ENCODE measurements at places on chromosomes 16 and 17.

GRCh38 chr16:57529391-57530103 lies 6.8 kb downstream of the CCDC102A start:
- DNase-seq = no peak

DNA sequence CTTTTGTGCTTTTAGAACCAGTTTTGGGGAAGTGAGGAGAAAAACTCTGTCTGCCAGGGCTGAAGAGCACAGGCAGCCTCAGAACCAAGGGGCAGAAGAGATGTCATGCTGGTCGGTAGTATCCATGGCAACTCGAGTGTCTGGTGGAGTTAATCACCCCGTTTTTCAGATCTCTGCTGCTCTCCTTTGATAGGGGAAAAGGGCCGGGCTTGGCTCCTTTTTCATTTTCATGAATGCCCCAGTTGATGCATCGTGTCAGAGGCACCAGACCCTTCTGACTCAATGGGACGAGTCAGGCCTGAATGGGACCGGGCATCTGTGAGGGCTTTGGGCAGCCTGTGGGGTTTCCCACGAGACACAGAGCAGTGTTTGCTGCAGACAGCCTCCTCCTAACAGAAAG lies 304.6 kb downstream of the ABCC12 start:
- no peak for DNase-seq

DNA sequence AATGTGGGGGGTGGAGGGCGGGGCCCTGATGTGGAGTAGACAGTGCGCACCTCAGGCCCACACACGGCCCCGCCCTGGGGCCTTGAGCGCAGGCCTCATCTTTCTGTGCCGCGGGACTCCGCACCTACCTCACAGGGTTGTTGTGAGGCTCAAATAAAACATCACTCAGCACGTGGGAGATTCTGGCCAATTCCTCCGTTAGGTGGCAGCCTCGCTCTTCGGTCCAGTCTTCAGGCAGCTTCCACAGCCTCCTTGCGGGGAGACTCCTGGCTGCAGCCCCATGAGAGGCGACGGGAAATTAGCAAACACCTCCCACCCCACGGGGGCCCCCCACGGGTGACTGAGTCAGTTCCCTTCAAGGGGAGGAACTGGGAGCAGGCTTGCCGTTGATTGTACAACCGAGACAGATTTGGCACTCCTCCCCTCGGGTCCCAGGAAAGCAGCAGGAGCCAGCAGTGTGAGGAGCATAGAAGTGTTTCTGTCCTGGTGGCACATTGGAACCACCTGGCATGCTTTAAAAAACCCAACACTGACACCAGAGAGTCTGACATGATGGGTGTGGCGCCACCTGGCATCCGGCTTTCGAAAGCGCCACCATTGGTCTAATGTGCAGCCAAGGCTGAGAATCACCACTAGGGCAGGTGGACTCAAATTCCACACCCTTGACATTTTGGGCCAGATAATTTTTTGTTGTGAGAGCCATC lies 7.6 kb downstream of the MRM1 start:
- DNase-seq = peak; percentile 61

GRCh38 chr17:58381124-58382035 lies 29.4 kb upstream of the SUPT4H1 start:
- no peak for DNase-seq

- no peak for DNase-seq
These were observed 5.4 kb downstream of the GAS7 start for GRCh38 chr17:10192972-10193371.

- no peak for DNase-seq
These were observed 232.0 kb downstream of the ENGASE start for GRCh38 chr17:79306424-79307318.

DNA sequence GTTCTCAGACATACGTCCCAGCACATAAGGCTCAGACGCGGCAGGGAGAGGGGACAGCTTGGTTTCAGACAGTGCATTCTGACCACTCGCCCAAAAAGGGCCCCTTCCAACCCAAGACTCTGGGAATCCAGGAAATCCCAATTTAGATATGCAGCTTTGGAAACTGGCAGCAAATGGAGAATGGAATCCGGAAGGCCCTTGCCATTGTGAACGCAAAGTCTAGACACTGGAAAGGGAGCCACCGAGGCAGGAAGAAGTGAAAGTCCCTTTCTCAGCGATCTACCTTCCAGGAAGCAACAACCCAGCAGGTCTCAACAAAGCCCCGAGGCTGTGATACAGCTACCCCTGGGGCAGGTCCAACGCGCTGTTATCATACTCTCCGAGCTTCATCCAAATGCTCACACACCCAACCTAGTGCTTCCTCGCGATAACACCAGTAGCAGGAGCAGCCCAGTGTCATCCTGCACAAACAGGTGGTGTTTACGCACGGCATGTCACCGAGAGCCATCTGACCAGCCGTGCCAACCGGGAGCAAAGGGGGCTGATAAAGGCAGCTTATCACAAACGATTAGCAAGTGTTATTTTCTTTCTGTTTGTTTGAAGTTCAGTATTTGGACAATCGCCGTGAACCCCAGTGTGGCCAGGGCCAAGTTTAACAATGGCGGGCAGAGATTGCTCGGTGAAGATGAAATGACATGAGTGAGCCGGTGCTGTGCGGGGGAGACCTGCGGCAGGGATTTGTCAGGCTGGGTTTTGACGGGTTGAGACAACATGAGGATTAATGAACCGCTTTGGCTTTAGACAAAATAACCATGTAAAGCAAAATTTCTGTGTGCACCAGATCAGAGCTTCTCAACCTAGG lies 240.6 kb downstream of the FOXL1 start:
- no peak for DNase-seq

DNA sequence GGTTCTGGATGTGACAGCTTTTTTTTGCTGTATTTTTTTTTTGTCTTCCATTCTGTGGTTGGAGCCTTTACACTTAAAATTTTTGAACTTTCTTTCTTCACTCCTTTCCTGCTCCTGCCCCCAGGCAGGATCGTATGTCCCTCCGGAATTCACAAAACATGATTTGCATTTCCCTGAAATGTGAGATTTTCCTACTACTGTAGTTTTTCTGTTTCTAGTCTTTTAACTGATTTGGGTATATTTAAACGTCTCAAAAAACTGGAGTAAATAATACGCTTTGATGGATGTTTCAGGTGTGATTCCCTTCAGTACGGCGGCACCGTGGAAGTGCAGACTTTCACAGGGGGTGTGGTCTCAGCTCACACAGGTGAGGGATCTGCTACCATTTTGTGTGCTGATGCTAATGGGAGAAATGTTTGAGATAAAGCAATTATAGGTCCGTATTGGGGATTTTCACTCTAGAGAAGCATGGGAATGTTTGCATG lies 686 bp downstream of the SRCAP start:
- no peak for DNase-seq

DNA sequence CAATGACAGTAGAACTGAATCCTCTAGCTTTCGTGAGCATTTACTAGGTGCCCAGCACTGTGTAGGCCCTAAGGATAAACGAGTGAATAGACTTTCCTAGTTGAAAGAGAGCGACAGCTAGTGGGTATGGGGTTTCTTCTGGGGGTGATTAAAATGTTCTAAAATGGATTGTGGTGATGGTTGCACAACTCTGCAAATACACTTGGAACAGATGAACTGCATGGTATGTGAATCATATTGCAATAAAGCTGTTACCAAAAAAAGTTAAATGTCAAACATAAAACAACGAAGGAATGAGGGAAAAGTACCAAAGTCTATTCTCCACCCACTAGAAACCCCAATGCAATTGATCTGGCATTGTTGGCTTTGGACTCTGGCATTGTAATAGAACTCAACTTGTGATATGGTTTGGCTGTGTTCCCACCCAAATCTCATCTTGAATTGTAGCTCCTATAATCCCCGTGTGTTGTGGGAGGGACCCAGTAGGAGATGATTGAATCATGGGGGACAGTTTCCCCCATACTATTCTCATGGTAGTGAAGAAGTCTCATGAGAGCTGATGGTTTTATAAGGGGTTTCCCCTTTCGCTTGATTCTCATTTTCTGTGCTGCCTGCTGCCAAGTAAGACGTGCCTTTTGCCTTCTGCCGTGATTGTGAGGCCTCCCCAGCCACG lies 70.5 kb downstream of the MARF1 start:
- peak; percentile 41 for DNase-seq

GRCh38 chr17:68777243-68777855 lies 176.2 kb upstream of the FAM20A start:
- DNase-seq = peak; percentile 68

DNA sequence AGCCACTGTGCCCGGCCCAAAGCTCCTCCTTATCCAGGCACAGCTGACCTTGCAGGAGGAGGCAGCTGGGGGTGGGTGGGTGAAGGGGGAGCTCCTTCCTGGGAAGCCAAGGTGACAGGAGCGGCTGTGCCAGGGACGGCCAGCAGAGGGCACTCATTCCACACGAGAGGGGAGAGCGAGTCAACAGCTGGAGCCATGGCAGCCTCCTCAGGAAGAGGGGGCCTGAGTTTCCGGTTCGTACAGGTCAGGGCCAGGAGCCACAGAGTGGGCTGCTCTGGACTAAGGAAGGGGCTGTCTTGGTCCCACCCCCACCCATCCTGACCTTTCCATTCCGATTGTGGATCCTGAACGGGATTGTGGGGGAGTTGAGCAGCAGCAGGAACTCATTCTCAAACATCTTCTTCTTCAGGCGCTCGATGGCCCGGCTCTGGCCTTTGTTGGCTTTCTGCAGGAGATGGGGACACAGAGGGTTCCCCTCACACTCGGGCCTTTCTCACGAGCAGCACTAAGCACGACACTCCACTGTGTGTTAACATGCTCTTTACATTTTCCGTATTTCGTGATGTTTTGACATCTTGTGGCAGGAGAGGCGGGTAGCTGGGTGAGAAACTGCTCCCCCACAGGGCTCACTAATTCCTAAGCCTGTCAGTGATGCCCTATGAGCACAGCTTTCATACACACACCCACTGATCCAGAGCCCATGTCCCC lies 61.6 kb downstream of the TIMM22 start:
- DNase-seq = peak; percentile 81

DNA sequence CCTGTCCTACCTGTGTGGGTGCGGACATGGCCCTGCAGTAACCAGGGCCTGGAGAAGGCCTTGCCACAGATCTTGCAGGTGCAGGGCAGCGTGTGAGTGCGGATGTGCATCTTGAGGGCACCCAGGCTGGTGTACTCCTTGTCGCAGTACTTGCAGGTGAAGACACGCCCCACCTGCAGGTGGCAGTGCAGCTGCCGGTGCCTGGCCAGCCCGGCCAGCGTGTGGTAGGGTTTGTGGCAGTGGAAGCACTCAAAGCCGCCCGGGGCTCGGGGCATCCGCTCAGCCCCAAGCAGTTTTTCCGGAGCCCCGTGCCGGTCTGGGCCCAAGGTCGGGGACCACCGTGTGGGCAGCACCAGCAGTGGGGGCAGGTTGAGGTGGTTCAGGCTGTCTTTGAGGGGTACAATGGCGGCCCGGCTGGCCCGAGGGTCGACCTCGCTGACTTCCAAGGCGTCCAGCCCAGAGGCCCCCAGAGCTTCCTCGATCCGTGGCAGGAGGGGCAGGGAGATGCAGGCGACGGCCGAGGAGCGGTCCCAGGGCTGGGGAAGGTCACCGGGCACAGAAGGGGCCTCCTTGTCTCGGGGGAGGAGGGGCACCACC lies 5.1 kb downstream of the SNAI3 start:
- DNase-seq = no peak

GRCh38 chr16:3577302-3577752 lies at the start of gene NLRC3:
Gene NLRC3, minus strand, starts transcription at chr16:3577403. Its CDS starts 12,367 bp downstream, at chr16:3565036.
- no peak for DNase-seq

DNA sequence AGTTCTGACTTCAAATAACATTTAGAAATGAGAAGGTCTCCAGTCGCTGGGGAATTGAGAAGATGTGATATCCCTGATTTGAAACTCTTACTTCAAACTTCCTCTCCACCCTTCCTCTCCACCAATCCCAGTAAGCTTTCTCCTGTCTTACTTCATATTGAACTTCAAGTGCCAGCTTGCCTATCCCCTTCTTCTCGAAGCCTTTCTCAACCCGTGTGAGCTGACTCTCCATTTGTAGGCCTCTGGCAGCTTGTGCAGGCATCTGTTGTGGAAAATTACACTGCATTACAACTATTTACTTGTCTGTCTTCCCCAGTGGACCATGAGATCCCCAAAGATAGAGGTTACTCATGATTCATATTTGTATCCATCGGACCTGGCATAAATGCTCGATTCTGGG lies 280.8 kb upstream of the CDH5 start:
- DNase-seq = no peak

DNA sequence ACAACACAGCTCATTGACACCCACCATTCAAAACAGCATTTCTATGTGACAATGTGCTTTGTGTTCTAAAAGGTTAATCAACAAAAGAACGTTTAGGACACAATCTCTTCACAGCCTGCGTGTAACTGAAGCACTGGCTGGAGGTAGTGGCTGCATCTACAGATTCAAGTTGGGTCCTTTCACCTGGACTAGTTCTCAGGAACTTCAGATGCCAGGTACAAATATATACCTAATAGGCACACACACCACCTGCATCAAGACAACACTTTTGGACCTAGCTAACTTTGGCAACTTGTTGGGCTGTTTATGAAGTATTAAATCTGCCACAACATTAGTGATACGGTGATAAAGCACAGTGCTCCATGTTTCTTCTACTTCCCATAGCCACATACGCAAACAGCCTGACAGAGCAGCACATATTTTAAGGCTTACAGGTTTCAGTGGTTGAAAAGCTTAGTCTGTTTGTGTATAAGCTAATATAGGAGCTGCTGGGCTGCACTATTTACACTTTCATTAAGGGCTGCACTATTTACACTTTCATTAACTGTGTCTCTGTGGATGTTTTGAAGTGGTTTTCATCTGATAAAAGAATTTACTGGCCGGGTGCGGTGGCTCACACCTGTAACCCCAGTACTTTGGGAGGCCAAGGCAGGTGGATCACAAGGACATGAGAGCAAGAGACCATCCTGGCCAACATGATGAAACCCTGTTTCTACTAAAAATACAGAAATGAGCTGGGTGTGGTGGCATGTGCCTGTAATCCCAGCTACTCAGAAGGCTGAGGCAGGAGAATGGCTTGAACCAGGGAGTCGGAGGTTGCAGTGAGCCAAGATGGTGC lies 132.6 kb downstream of the PARN start:
- DNase-seq = no peak

GRCh38 chr16:17397499-17397891 lies 73.3 kb downstream of the XYLT1 start:
- no peak for DNase-seq

DNA sequence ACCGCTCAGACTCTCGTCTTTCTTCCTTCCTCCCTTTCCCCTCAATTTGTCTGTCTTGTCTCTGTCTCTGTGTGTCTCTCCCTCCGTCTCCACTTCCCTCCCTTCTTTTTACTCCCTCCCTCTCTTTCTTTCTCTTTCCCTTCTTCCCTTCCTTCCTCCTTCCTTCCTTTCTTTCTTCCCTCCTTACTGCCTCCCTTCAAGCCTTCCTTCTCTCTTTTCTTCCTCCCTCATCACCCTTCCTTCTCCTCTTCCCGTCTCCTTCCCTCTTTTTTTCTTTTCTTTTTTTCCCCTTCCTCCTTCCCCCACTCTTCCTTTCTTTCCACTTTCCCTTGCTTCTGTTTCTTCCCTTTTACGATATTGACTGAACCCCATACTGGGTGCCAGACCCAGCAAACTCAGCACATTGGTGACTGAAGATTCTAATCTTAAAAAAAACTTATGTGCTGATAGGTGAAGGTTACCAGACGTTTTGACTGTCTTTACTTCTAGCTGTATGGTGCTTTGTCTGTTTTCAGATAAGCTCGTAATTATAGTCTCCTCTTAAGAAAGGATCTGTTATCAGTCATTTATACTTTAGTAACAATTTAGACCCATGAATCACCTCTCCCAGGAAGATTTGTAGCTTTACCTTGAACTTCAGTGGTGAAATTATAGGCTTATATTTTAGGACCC lies 481 bp upstream of the BRD7 start:
- no peak for DNase-seq

GRCh38 chr16:67399218-67399733 lies 6.0 kb upstream of the TPPP3 start:
- DNase-seq = peak; percentile 59

GRCh38 chr17:19755392-19755791 lies 7.3 kb upstream of the ALDH3A1 start:
- DNase-seq = no peak
